ENCODE measurements at places on chromosomes 6 and 20.

- DNase-seq: no peak
Observed at GRCh38 chr20:47696856-47697255, 88.4 kb downstream of the SULF2 start.

GRCh38 chr6:3072798-3073197 lies 4.5 kb downstream of the RIPK1 start:
- peak; percentile 40 for DNase-seq

DNA sequence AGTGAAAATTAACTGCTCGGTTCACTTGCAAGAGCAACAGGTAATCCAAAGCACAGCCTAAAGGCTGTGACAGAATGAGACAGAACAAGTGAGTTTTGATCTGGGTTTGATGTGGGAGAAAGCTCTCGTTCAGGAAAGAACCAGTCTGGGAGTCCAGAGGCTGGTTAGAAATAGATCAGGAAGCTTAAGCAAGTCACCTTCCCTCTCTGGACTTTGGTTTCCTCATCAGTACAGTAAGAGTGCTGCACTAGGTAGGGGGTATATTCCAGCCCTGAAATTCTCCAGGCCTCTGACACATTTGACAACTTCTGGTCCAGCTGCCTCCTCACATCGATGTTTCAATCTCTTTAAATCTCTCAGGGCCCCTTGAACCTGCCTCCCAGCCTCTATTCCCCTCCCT lies 33.7 kb upstream of the MDGA1 start:
- DNase-seq: no peak

GRCh38 chr6:130993292-130993765 lies 69.7 kb downstream of the EPB41L2 start:
- no peak for DNase-seq

GRCh38 chr6:137806914-137807682 lies 60.0 kb upstream of the TNFAIP3 start:
- no peak for DNase-seq

DNA sequence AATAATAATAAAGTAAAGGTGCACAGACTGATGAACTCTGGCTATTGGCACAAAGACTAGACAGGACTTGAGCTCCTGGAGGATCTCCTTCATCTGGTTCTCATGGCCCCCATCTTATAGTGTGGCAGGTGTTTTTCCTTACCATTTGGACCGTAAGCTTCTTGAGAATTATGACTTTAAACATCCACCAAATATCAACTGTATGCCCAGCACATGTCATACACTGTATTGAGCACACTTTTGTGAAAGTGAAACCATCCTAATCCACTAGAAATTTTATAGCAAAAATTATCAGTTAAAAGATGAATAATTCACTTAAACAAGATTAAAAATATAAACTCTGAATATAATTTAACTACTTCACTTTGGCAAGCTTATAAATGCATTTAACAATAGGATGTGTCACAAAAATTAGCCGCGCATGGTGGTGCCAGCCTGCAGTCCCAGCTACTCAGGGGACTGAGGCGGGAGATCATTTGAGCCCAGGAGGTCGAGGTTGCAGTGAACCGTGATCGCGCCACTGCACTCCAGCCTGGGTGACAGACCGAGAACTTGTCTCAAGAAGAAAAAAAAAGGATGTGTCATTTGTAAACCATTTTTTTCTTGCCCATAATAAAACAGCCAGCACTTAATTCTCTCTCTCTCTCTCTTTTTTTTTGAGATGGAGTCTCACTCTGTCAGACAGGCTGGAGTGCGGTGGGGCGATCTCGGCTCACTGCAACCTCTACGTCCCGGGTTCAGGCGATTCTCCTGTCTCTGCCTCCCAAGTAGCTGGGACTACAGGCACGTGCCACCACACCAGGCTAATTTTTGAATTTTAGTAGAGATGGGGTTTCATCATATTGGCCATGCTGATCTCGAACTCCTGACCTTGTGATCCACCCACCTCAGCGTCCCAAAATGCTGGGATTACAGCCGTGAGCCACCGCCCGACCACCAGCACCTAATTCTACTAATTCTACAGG lies 9.1 kb downstream of the HIVEP2 start:
- no peak for DNase-seq

- no peak for DNase-seq
Observed at GRCh38 chr6:41573985-41574384, 27.8 kb downstream of the FOXP4 start.

- DNase-seq: no peak
Observed at GRCh38 chr6:130557481-130558112, 191.8 kb downstream of the TMEM200A start.

DNA sequence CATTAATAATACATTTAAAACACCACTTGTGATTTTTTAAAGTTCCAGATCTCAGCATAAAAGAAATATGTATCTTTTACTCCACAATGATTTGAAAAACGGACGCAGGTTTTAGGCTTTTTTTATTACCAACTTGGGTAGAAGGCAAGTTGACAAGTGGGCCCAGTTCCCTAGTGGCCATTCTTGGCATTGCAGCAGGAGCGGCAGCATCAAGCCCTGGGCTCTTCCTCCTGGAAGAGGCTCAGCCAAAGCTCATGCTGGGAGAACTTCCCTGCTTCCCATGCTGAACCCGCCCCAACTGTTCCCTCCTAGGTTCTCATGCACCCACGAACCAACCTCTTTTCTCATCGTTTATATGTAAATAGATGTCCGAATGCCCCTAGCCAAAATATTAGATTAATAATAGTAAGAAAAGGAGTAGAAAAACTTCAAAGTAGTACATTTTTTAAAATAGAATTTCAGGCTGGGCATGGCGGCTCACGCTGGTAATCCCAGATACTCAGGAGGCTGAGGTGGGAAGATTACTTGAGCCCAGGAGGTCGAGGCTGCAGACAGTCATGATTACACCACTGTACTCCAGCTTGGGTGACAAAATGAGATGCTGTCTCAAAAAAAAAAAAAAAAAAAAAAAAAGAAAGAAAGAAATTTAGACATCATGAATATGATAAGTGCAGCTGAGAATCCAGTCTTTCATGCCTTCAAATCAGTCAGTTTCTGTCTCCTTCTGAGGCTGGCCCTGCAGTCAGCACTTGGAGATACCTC lies 18.2 kb upstream of the MYB start:
- DNase-seq: no peak

DNA sequence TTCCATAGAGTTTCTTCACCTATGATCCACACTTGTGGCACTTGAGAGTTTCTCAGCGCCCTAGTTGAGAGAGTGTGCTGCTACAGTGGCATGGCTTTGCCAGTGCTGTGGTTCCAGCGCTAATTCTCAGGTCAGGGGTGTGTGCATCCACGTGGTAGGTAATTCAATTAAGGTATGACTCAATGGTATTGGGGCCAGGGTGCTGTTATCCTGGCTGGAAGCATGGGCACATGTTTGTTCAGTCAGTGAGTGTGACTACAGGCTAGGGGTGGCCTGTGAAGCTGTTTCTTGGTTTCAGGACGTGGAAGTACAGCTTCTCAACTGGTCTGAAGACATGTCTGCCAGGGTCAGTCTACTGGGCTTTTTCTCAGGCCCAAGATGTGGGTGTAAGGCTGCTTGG lies 3.0 kb upstream of the SEMG2 start:
- DNase-seq: no peak

- DNase-seq: no peak
Observed at GRCh38 chr6:90109141-90109540, 187.5 kb downstream of the BACH2 start.

All from vagina (tissue), 2 donors.